ENCODE measurements at places on chromosomes 1 and 21.

- DNase-seq: no peak
Measured at GRCh38 chr1:9004031-9004699, 22.1 kb downstream of the SLC2A7 start.

DNA sequence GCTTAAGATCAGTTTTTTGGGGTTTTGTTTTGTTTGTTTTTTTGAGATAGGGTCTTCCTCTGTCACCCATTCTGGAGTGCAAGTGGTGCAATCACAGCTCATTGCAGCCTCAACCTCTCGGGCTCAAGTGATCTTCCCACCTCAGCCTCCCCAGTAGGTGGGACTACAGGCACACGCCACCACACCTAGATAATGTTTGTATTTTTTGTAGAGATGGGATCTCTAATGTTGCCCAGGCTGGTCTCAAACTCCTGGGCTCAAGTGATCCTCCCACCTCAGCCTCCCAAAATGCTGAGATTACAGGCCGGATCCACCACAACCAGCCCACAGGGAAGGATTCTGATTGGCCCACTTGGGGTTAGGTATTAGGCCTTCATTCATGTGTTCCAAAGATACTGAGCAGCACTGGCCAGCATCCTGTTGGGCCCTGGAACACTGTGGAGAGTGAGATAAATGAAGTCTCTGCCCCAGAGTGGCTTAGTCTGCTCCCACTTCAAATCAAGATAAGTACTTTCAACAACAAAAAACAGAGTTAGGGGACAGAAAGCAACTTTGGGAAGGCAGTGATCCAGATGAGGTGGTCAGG, 54.7 kb downstream of the PTP4A2 start:
- DNase-seq: no peak

- no peak for DNase-seq
Measured at GRCh38 chr1:209429611-209430010, 153.9 kb upstream of the CAMK1G start.

DNA sequence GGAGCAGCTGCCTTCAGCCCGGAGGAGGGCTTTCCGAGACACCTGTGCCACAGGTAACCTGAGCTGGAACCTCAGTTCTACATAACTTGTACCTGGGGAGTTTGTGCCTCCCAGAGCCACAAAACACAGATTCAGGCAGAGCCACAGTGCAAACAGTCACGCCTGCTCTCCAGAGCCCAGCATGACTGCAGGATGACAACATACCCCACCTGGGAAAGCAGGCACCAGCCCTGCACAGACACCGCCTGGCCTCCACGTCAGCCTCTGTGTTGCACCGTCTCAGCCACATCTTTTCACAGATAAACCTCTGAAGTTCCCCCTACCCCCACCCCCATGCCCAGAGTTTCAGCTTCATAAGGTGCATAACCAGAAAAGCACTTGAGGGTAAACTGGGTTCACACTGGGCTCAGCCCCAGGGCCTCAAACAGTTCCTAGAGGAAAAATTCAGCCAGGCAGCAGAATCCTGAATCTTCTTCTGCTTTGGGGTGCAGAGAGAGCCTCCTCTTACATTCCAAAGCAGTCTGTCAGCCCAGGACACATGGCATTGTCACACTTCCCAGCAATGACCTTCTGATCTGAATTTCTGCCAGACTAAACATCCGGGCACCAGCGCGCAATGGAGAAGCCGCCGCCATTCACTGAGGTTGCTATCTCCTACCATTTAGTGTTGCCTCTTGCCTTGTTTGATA, 229.5 kb downstream of the TOMM20 start:
- DNase-seq: no peak

DNA sequence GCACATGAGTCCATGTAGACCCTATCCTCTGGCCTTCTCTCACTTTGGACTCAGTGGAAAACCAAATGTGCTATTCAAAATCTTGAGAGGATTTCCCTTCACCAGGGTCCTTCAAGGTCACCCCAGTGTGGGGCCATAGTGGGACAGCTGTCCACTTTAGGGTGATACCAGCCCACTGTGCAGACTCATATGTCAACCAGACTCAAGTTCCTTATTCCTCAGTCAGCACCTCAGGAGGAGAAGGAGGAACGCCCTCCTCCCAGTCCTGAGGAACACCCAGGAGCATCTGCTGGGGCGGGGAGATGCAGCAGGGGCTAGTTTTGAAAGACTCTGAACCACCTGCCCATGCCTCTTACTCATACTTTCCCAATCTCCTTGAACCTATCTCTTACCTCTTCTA, 340.9 kb downstream of the MATN1 start:
- no peak for DNase-seq

GRCh38 chr1:107132195-107132594, 8.6 kb upstream of the NTNG1 start:
- no peak for DNase-seq

GRCh38 chr1:211789641-211790464, 40.7 kb downstream of the LPGAT1 start:
- DNase-seq: no peak

GRCh38 chr1:107198561-107198960, 57.7 kb downstream of the NTNG1 start:
- DNase-seq: no peak

DNA sequence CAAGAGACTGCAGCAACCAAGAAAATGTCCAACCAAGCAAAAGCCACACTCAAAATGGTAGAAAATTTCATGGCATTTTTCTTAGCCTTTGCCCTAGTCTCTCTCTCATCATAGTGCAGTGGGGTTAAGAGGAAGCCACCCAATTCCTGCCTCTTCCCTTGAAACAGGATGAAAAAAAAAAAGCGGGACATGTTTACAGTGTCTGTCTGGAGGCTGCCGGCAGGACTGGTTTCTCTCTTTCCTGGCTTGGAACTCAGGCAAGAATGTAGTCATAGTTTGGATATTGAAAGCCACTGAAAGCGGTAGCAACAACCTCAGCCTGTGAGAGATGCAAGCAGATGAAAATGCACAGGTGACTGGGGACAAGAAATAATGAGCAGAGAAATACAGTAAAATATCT, 13.3 kb upstream of the TNFSF18 start:
- no peak for DNase-seq

DNA sequence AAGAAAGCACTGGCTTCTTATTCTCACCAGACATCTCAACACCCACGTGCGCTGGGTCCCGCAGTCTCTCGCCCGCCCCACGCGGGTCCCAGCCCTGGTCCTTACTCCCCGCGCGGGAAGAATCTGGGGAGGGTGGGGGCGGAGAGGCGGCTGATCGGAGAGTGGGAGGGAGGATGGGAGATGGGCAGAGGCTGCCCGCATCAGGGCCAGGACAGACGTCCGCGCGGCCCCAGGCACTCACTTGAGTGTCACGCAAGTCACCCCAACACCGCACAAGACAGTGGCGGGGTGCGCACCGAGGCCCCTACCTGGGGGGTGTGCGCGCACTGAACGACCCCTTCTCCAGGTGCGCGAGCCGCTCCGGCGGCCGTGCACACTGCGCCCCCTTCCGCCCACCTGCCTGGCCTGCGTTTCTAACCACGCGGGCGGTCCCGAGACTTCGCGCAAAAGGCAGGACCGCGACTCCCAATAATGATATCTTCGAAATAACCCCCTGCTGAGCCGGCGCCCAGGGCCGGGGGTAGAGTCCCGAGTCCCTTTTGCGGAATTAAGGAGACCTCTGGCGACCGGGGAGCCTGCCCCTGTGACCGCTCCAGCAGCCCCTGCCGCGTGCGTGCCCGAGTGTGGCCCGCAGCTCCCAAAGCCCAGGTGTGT, 6.0 kb upstream of the SIM2 start:
- no peak for DNase-seq

DNA sequence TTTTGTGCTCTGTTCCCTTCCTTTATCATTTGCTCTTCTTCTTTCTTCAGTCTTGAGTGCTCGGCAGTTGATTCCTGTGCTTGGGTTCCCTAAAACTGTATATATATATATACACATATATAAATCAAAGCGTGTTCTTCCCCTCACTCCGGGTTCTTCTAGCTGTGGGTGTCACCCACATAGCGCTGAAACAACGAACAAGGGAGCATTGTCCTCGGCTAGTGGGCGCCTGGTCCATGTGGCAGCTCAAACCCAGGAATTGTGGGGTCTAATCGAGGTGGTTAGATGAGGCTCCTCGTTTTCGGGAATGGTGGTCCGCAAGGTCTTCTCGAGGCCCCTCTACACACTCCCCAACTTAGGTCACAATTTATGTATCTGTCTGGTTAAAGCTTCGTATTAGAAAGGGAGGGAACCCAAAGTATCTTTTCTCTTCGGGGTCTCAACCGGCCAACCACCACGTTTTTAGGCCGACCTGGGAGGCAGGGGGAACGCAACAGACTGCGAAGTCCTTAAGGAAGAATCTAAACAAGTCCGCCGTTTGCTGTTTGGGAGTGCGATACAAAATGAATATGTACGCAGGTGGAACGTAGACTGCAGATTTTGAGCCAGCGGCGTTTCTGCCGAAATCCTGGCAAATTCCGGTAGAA, 504 bp upstream of the SDHC start:
- no peak for DNase-seq

DNA sequence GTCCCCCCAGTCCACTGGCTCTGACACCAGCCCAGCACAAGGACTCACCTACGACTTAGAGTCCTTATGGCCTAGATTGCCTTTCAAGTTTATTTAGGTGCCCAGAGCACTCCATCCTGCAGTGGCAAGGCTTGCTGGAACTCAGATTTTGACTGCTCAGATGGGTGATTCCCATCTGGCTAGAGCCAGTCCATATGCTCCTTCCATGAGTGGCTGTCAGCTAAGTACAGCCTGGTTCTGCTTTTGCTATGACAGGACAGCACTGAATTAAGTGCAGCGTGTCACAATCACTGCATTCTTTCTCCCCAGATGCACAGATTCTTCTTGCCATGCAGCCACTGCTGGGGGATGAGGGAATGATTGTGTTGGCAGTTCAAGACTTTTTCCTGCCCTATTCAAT, 43.8 kb downstream of the GPR52 start:
- no peak for DNase-seq

DNA sequence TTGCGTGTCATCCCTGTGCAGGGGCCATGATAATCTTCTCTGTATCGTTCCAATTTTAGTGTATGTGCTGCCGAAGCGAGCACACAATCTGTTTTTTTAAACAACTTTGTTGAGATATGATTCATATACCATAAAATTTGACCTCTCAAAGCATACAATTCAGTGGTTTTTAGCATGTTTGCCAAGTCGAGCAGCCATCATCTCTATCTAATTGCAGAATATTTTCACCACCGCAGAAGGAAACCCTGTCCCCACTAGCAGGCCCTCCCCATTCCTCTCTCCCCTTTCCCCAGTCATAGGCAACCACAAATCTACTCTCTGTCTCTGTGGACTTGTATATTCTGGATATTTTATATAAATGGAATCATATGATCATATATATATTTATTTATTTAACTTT, 78.7 kb upstream of the TINAGL1 start:
- no peak for DNase-seq

DNA sequence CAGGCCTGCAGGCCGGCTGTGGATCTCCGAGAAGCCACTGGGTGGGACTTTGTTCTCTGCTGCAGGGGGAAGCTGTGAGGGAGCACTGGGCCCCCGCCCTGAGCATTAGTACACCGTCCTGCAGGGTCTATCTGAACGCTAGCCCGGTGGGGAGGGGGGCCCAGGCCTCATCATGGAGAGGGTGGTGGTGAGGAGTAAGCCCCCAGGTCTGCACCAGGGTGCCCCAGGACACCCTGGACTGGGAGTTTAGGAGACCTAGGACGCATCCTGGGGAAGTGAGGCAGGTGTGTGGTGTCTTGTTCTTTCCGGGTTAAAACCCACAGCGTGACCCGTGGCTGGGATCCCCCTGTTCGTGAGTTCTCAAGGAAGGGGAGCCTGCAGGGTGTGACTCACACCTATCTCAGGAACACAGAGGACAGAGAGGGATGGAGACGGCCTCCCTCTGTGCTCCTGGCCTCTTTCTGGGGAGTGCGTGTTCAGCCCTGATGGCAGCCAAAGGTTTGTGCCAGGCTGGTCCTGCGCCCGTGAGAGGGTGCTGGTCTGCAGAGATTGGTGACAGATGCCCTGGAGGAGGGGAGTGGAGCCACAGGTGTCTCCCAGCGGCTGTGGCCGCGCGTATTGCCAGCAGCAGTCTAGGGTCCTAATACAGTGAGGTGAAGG, 44.8 kb downstream of the AGPAT3 start:
- no peak for DNase-seq

DNA sequence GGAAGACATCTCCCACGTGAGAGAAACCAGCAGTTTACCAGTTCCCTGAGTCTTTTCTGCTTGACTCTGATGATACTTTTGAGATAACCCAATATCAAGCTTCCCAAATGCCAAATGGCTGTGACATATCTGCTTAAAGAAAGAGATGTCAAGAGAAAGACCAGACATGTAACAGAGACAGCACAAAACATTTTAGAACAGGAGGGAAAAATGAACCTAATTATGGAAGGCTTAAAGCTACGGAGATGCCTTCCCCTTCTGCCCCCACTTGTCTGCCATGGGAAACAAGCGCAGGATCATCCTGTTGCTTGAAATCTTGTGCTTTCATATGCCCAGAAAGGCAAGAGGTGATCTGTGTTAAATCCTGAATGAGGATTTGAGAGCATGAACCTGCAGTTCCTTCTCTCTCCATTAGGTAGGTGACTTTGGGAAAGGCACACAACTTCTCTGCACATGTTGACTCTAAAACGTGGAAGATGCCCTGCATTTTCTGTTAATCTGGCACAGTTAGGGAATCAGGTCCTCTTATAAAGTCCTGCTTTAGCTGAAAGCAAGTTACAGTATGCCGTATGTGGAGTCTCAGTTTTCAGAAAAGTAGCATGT, 46.7 kb upstream of the MTR start:
- DNase-seq: no peak

GRCh38 chr1:101142244-101142643, 94.6 kb upstream of the S1PR1 start:
- DNase-seq: no peak

DNA sequence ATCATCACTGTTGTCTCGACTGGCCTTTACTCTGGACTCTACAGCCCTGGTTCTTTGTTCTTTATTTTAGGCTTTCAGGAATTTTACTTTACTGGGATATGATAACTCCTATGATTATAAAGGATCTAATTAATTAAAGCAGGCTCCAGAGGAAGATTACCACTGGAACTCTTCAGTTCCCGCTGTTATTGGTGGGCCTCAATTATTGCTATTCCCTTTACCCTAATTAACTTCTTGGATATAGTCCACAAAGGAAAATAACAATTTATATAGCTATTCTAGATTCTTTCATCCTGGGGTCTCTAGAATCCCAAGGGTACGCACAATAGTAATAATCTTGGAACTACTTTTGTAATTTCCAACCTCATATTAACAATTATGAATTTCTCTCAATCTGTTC, 8.5 kb upstream of the OVAAL start:
- DNase-seq: no peak

- no peak for DNase-seq
Measured at GRCh38 chr1:64873576-64873975, 92.8 kb downstream of the JAK1 start.

DNA sequence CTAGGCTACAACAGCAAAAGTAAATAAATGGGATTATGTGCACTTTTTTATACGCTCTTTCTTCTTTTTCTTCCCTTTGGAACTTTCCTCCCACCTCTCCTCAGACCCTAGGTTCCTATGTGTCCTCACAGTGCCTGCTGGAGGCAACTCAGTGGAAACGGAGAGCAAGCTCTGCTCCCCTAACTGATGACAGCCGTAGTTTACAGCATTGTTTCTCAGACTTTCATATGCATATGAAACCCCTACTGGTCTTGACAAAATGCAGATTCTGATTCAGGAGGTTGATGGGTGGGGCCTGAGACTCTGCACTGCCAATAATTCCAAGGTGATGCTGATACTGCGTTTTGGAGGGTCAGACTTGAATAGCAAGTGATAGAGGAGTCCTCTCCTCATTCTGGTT, 34.3 kb upstream of the HMCN1 start:
- no peak for DNase-seq

- DNase-seq: no peak
Measured at GRCh38 chr1:112509005-112509659, 367 bp downstream of the WNT2B start.

GRCh38 chr1:109497449-109498160, 3.7 kb downstream of the CYB561D1 start:
- DNase-seq: no peak
